ENCODE measurements at places on chromosomes 2 and 18.

GRCh38 chr18:12308386-12309100 is 502 bp downstream of the TUBB6 start:
- DNase-seq = peak; percentile 22

- no peak for DNase-seq
Measured at GRCh38 chr2:190685333-190685732, 36.5 kb downstream of the NAB1 start.

- no peak for DNase-seq
Measured at GRCh38 chr2:45981384-45981930, 315.8 kb upstream of the EPAS1 start.

- DNase-seq = no peak
Measured at GRCh38 chr2:67399144-67399543, 2.0 kb downstream of the ETAA1 start.

GRCh38 chr18:41893432-41893831 is 61.6 kb upstream of the PIK3C3 start:
- no peak for DNase-seq

- no peak for DNase-seq
Measured at GRCh38 chr2:46811379-46812310, 104.0 kb downstream of the MCFD2 start.

DNA sequence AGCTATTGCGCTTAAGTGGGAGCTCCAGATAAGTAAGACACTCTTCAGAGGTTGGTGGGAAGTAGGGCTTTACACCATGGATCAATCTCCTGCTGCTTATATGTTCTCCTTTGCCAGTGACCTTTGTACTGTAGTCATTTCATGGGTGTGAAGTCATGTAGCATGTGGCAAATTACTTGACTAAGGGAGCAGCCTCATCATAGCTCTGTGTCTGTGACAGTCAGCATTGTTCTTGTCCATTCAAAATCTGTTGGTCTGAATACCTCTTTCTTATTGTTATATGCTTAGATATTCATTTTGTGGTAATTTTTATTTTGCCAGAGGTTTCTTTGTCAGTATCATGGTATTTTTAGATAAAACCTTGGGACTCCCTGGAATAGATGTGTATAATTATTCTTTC is 18.2 kb downstream of the SLC4A1AP start:
- DNase-seq = no peak

DNA sequence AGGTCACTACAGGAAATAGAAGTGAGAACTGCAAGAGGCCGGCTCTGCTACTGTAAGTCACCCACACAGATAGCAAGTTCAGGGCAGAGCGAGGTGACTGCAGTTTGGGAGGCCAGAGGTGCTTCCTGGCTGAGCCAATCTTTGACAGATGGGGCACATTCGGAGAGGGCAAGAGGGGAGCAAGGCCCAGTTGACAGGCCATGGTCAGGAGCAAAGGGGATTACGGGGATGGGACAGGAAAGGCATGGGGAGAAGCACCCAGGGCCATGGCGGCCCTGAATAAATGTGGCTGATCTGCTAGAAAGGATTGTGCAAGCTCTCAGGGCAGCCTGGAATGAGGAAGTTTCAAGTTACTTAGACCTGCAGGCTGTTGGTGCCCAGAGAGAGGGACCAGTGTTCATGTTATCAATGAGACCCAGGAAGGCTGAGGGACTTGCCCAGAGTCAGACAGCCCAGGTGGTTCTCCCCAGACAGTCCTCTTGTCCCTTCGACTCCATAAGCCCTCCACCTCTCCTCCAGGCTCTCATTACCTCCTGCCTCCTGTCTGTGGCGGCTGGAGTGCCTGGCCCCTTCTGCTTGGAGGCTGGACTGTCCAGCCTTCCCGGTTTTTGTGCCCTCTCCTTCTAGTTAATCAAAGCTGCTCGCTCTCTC is 123.3 kb downstream of the CTIF start:
- DNase-seq = no peak
